ENCODE measurements at places on chromosomes 11 and 22. TPM values are rescaled to one million over a fixed set of nuclear protein-coding genes. Genes with fewer than 3 reads are reported as not detected.
A peak's percentile ranks its signal among the peaks of the same experiment; 100 is the strongest.

GRCh38 chr22:35590634-35591295, 26.4 kb downstream of the MB start:
- DNase-seq, result no peak

- peak; percentile 78 for DNase-seq
These were observed 77.0 kb upstream of the DDI1 start for GRCh38 chr11:103959279-103959942.

- DNase-seq, result no peak
These were observed 23.8 kb downstream of the CSNK2A3 start for GRCh38 chr11:11329062-11329806.

DNA sequence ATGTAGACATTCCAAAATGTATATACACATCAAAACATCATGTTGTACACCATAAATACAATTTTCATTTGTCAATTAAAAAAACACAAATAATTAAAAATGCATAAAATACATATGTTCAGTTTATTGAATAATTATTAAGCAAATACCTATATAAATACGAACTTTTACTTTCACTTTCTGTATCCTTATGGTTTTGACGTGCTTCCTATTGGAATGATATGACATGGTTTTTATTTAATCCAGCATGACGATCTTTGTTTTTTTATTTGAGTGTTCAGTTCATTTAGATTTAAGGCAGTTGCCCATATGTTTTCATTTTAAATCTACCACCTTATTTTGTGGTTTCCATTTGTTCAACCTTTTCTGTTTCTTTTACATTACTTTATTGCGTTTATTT, 198.3 kb upstream of the PLET1 start:
- DNase-seq, result no peak

DNA sequence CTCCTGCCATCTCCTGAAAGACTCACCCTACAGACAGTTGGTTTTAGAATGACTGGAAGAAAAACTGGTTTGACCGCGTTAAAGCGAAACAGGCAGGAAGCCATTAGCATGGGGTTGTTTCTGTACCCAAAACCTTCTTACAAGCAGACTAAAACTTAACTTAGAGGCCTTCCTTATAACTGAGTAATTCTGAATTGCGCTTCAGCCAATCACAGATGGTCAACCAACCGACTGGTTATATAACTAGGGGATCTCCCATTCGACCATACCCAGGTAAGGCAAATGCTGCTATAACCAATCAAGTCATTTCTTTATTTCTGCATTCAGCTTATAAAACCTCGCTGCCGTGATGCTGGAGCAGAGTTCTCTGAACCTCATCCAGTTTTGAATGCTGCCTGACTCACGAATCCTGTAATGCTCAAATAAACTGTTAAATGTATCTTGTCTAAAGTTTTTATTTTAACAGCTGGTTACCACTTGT, 87.8 kb upstream of the DRD2 start:
- peak; percentile 33 for DNase-seq

Gene ACTN3
- total RNA-seq, result not detected

DNA sequence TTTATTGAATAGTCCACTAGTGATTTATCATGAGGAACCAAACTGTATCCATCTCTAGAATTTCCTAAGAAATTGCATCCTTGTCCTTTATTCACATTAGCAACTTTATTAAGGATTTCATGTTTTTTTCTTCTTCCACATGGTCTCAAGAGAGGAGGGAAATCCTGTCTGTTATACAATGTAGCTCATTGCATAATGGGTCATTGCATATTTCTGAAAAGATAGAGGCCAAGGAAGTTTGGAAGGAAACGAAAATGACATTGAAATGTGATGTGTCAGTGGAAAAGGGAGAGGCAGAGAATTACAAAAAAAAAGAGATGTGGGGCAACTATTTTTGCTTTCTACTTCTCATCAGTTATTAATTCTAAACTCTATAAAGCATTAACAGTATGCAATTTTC, 353.1 kb downstream of the METTL15 start:
- no peak for DNase-seq

DNA sequence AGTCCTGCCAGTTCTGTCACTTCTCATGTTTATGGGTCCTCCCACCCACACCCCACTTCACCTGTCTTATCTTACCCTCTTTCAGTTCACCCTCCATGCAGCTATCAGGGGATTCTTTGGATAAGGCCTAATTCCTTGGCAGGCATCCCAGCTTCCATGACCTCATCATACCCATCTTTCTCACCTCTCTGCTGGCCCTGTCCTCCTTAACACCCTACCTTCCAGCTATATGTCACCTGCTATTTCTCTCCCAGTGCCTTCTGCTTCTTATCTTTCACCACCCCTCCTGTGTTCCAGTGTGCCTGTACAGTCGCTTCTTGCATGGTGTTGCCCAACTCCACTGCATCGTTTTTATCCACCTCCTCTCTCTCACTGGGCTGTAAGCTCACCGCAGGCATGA, 28.3 kb downstream of the SNU13 start:
- DNase-seq, result no peak

Gene SLC22A8
- not detected for total RNA-seq

DNA sequence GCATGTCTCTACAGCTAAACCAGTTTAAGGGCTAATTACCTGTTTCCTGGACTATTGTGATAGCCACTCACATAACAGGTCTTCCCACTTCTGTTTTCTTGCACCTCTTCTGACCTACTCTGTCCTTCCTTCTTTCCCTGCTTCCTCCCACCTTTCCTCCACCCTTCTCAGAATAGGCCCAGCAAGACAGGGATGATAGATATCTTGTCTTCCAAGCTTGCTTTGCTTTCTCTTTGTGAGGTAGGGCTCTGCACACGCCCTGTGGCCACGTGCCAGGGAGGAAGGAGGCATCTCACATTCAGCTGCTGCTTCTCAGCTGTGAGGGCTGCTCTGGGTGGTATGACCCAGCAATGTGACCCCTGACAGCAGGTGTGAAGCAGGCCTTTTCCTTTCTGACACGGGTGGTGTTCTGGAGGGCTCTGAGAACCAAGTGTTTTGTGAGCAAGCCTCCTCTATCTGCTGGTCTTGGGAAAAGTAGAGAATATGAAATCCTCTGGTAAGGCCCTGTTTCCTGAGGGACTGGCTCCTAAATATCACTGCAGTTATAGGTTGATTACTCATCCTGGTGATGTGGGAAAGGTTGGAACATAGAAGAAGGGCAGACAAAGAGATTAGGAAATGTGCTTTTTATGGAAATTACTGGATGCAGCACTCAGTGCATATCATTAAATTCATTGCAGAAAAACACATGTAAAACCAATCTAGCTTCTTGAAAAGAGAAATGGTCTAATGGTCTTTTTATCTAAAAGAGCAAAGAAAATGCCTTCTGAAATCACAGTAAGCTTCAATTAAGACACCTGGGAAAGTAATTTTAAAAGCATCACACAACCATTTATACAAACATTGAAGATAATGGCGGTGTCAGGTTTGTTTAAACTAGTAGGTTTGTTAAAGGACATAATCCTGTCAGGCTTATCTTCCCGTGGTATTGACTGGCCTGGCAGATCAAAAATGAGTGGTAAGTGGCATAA, 8.5 kb downstream of the AMOTL1 start:
- DNase-seq, result peak; percentile 60

- no peak for DNase-seq
These were observed 8.0 kb downstream of the JAML start for GRCh38 chr11:118216621-118217481.

DNA sequence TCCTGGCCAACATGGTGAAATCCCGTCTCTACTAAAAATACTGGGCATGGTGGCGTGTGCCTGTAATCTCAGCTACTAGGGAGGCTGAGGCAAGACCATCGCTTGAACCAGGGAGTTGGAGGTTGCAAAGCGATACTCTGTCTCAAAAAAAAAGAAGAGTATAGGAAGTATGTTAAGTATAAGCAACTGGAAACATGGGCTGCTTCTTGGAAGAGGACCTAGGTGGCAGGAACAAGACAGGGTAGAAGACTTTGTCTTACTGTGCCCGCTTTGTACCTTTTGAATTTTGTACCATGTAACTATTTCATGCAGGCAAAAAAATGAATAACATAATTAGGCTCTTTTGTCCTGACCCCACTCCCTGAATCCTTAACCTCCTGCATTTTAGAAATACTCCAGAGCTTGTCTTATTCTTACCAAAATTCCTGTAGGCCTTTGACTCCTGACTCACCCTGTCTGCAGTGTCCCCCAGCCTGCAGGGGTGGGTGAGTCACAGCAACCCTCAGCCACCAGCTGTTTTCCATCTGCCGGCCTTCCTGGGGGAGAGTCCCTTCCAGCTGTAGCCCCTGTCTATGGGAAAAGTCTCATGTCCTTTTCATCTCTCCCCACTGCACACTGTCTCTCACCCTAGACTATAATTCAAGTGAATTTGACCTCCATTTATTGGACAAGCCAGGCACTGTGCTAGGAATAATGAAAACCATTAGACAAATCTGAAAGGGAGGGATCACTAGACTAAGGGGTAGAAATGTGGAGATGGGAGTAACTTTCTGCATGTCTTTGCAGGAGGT, 41.8 kb downstream of the TXN2 start:
- DNase-seq, result peak; percentile 92

- no peak for DNase-seq
These were observed 806 bp downstream of the ARAP1 start for GRCh38 chr11:72751116-72752087.

DNA sequence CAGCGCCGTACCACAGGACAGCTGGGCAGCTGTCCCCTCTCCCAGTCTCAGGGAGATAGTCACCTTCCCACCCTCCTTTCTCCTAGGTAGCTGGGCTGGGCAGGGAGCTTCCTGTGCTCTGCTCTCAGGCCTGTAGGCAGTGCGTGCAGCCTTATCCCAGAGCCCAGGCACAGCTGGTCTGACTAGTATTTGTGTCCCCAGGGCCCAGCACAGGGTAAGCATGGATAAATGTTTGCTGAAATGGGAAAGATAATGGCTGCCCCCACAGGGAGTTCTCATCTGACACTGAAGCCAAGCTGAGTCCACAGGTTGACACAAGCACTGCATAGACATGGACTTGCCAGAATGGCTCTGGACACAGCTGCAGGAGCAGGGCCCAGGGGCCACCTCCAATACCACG, 9.8 kb downstream of the SLC15A3 start:
- DNase-seq, result no peak

- DNase-seq, result no peak
These were observed 45.4 kb downstream of the MPPED2 start for GRCh38 chr11:30540781-30541180.

- DNase-seq, result no peak
These were observed 118.5 kb downstream of the KCNQ1OT1 start for GRCh38 chr11:2581151-2581930.

- no peak for DNase-seq
These were observed 49.8 kb downstream of the APIP start for GRCh38 chr11:34866375-34866774.

Gene OR52H1
- total RNA-seq, result not detected

Gene TSGA10IP
- not detected for total RNA-seq

Gene OR2AG2
- not detected for total RNA-seq

Gene RASL10A
- total RNA-seq, result not detected

DNA sequence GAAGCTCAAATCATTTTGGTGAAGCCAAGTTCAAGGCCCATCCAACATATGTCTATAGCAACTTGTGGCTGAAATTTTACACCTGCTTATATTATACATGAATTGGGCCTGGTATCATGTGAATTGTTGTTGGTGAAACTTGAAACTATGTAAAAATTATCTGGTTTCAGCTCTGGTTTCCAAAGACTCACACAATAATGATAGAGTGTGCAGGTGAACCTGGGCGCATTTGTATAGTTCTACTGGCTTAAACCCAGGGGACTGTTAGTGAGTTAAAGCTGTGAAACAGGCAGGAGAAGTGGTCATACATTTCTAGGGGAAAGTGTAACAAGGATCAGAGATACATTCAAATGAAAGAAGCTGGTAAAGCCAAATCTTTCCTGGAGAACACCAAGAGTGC, 627.3 kb downstream of the METTL15 start:
- no peak for DNase-seq

Gene C2CD2L
- total RNA-seq, result 5.1 TPM

DNA sequence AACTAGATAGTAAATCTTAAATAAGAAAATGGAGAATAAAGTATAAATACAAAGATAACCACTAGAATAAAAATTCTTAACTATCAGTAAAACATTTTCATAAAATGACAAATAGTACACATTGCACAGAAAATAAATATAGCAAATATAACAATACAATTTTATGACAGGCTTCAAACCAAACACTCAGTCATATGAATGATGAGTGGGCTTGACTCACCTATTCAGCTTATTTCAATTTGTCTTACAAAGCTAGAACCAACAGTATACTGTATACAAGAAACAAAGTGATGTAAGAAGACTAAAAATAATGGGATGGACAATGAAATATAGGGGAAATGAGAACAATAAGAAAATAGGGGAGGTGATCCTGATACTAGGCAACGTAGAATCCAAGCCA, 141.2 kb downstream of the CWF19L2 start:
- no peak for DNase-seq

- no peak for DNase-seq
These were observed 550.4 kb downstream of the DLG2 start for GRCh38 chr11:85076535-85077330.

Gene CASP1
- 2.3 TPM for total RNA-seq

DNA sequence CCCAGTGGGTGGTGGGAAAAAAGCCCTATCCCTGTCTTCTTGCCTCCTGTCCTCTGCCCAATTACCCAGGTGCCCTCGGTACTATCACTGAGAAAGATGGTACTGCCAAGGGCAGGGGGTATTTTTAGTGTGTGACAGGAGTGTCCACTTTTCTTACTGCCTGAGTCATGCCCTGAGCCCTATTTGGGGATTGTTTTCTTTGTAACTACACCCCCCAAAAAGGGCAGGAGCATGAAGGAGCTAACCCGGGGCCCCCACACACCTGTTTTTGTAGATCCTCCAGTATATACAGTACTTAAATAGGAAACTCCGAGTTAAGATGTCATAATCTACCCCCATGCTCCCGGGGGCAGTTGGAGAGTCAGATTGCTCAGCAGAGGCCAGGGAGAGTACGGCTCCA, 3.8 kb downstream of the SMTNL1 start:
- DNase-seq, result no peak

Gene YAP1
- total RNA-seq, result 19.3 TPM

- DNase-seq, result no peak
These were observed 10.3 kb downstream of the NEAT1 start for GRCh38 chr11:65432686-65433582.

Gene TH
- not detected for total RNA-seq

GRCh38 chr22:35322126-35322525, 22.4 kb downstream of the TOM1 start:
- DNase-seq, result no peak

GRCh38 chr22:28547132-28547842, 132.4 kb downstream of the TTC28 start:
- no peak for DNase-seq
